ENCODE measurements at places on chromosomes 2 and 18.

DNA sequence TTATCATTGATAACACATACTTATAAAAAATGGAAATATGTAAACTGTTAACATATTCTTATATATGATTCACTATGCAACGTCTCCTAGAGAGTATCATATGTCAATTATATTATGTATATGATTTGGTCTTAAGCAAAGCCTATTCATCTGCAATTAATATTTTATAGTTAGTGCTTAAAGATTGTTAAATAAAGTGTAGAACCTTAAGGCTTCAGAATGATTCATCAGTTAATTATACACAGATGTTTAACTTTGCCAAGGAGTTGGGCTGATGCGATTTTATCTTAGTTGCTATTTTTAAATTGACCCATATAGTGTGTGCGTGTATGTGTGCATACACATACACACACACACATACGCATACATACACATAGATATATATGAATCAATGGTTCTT, 323.1 kb downstream of the RBM43 start:
- no peaks in the 10 kb centered on the region for H3K36me3 ChIP-seq
- no peak overlapping the region for H3K4me3 ChIP-seq
- no peak overlapping the region for H3K27ac ChIP-seq

- no peak overlapping the region for H3K4me3 ChIP-seq
- DNase-seq, result no peak
- no peak overlapping the region for H3K27ac ChIP-seq
- H3K36me3 ChIP-seq, result no peaks in the 10 kb centered on the region
Observed at GRCh38 chr18:48358868-48359267, 50.3 kb downstream of the ZBTB7C start.

GRCh38 chr2:4908461-4908860, 783.7 kb upstream of the SOX11 start:
- H3K36me3 ChIP-seq, result no peaks in the 10 kb centered on the region
- H3K4me3 ChIP-seq, result no peak overlapping the region
- peaks cover 3% of the 10 kb centered on the region for H3K4me1 ChIP-seq
- H3K27me3 ChIP-seq, result peaks cover 4% of the 10 kb centered on the region

DNA sequence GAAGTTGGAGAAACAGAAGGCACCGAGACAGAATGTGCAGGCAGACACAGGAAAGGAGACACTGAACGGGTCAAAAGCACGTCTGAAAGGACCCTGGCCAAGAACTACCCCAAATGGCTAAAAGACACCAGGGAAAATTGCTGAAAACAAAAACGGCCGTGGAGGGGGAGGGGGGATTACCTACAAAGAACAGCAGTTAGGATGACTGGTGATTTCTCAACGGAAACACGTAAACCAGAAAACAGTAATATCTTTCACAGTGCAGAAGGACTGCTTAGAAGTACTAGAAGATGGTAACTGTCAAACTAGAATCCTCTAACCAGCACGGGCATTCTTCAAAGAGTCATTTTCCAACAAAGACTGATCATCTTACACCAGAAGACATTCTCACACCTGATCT, 142.6 kb downstream of the HDAC4 start:
- H3K27me3 ChIP-seq, result no peaks in the 10 kb centered on the region
- no peak for DNase-seq
- H3K36me3 ChIP-seq, result peaks cover 16% of the 10 kb centered on the region
- H3K4me1 ChIP-seq, result peaks cover 2% of the 10 kb centered on the region

DNA sequence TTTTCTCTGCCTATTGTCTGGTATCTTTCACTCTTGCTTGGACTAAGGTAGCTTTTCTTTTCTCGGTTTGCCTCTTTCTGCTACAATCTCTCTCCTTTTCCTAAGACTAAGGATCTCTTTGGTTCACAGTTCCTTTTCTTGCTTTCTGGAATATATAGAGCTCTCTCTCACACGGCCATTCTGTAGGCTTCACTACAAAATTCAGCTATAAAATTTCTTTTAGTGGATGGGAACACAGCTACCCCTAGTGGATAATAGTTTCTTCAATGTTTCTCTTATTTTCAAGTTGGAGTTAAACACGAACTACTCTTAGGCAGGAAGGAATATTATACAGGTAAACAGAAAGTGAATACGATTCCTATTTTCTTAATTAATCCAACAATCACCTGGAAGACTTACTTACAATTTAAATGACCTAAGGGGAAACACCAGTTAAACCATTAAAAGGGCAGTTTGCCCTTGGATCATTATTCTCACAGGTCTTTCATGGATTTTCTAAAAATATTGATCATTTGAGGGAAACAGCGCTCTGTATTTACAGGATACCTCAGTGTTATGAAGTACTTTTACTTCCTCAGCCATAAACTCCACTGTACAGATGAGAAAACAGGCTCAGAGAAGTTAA, 140.5 kb downstream of the LRP2 start:
- H3K27me3 ChIP-seq, result no peaks in the 10 kb centered on the region
- H3K36me3 ChIP-seq, result peaks cover 13% of the 10 kb centered on the region
- peaks cover 11% of the 10 kb centered on the region for H3K4me1 ChIP-seq
- no peak overlapping the region for H3K27ac ChIP-seq
- no peak overlapping the region for H3K4me3 ChIP-seq
- DNase-seq, result no peak

DNA sequence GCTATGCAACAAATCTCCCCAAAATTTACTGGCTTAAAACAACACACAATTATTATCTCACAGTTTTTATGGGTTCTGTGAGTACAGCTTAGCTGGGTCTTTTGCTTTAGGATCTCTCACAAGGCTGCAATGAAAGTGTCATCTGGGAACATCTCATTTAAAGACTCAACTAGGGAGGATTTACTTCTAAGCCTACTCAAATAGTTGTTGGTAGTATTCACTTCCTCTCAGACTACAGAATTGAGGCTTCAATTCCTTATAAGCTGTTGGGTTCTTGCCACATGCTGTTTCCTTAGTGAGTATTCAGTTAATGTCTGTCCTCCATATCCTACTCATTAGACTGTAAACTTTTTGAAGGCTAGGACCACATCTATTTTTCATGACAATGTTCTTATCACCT, 72.3 kb downstream of the MDH1 start:
- peaks cover 7% of the 10 kb centered on the region for H3K4me1 ChIP-seq
- no peak overlapping the region for H3K4me3 ChIP-seq
- H3K27me3 ChIP-seq, result no peaks in the 10 kb centered on the region

Data from progenitor cell of endocrine pancreas (in vitro differentiated cells).